Uterus (tissue), 4 donors: ENCODE measurements at places on chromosomes 4 and X. TPM values are rescaled to one million over a fixed set of nuclear protein-coding genes. Genes with fewer than 3 reads are reported as not detected.

DNA sequence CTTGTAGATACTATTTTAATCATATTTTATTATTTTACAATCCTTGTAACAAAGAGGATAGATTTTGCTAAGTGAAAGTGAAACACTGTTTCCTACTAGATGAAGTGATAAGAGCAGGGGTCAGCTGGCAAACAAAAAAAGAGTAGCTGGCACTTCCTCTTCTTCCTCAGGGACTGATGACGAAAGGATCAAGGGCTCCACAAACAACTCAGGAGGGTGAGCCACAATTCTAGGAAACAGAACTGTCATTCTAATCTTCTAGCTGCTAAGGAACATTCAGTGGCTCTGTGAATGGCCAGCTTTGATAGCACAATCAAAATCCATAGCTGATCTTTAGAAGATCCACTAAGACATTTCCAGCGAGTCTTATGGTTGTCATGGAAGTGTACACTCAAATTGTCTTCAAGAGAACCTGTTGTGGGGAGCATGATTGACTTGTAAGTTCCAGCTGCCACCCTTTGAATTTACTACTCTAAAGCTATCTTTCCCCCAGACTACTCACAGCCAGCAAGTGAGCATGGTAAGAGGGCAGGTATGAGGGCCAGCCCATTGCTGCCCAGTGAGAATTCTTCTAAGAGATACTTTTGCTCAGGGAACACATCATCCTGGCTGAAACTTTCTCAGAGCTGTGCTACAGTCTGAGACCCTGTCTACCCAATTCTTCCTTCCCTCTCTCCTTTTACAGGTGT is 275.7 kb upstream of the RASGEF1B start:
- DNase-seq, result no peak

- no peak for DNase-seq
These were observed 267.4 kb downstream of the ANK2 start for GRCh38 chr4:113316879-113317278.

PDS5A gene
- 93.6 TPM for total RNA-seq

DNA sequence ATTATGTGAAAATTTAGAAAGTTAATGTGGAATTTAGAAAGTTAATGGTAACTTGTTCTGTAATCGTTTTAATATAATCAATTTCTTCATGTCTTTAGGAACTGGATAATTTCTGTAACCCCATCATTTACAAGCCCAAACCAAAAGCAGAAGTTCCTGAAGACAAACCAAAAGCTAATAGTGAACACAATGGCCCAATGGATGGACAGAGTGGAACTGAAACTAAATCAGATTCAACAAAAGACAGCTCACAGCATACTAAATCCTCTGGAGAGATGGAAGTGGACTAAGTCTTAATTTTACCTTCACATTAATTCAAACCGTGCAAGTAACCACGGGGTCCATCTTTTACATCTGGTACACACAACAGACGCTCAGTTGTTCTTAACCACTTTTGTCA is 48.1 kb upstream of the PLK4 start:
- no peak for DNase-seq

CXCL8 gene
- not detected for total RNA-seq

- no peak for DNase-seq
These were observed 8.6 kb downstream of the F9 start for GRCh38 chrX:139538907-139539790.

DNA sequence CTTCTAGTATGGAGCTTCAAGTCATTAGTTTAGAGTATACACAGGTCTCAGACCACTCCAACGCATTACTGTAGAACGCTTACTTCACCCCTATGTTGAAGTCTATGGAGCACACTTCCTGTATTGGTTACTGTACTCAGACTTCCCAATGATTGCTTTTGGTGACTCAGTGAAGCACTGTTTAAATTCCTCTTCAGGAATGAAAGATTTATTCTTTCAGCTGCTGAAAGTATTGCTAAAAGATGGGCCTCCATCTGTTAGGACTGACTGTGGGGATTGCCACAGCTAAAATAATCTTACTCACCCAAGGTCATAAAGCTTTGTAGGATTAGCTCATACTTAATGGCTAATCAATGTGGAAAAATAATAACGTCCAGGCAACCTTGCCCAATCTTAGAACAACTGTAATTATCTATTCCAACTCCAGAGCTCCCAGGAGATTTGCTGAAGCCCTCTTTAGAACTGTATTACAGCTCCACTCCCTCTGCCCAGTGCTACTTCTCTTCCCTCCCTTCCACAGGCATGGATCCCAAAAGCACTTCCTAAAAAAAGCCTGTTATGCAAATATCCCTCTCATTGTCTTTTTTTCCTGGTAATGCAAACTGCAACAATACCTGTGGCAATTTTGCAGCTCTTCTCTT is 281.9 kb upstream of the HS3ST1 start:
- no peak for DNase-seq

STS gene
- 6.0 TPM for total RNA-seq

DNA sequence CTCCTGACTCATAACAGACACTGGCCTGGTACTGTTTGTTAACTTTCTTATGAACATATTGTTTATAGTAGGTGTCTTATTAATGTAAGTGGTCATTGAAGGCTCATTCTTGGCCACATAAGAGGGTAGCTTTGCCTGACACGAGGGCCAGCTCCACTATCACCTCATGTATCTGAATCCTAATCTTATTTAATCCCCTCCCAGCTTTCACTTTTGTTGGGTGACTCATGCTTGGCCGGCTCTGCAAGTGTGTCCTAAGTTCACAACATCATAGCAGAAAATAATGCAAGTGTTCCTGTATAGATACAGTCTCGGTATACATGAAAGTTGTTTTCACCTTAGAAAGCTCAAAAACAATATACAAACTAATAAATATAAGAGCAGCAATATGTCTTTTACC is 283.8 kb downstream of the IQCM start:
- DNase-seq, result no peak

DNA sequence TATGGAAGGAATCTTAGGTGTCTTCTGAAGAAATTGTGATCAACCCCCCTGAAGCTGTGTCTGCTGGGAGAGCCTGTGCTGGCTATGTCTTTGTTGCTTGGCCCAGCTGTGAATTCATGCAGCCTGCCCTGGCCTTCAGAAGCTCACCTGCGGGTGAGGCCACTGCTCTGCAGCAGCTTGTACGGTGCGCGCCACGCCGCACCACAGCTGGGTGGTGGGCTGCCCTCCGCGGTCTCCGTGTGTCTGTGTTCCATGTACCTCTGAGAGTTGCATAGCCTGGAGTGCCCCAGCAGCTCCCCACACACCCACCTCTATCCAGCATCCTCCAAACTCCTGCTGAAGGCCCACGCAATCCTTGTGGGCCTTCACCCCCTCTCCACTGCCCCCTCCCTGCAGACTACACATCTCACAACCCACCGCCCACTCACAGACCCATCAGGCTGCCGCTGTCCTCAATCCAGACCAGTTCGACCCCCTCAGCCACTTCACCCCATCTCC is 65.6 kb downstream of the ENPP6 start:
- no peak for DNase-seq

DNA sequence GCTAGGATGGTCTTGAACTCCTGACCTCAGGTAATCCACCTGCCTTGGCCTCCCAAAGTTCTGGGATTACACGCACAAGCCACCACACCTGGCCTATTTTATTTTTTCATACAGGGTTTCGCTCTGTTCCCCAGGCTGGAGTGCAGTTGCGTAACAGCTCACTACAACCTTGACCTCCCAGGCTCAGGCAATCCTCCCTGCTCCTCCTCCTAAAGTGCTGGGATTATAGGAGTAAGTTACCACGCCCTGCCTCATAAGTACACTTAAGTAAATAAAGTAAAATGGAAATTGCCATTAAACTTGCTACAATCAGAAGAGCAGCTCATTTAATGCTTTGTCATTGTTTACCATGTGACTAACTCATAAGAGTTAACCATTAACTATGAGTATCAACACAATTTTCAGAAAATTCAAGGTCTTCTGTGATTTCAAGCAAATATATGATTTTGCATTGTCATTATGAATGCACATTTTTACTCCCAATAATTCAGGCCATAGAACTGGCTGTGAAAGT is 12.3 kb downstream of the UGDH start:
- DNase-seq, result no peak

DNA sequence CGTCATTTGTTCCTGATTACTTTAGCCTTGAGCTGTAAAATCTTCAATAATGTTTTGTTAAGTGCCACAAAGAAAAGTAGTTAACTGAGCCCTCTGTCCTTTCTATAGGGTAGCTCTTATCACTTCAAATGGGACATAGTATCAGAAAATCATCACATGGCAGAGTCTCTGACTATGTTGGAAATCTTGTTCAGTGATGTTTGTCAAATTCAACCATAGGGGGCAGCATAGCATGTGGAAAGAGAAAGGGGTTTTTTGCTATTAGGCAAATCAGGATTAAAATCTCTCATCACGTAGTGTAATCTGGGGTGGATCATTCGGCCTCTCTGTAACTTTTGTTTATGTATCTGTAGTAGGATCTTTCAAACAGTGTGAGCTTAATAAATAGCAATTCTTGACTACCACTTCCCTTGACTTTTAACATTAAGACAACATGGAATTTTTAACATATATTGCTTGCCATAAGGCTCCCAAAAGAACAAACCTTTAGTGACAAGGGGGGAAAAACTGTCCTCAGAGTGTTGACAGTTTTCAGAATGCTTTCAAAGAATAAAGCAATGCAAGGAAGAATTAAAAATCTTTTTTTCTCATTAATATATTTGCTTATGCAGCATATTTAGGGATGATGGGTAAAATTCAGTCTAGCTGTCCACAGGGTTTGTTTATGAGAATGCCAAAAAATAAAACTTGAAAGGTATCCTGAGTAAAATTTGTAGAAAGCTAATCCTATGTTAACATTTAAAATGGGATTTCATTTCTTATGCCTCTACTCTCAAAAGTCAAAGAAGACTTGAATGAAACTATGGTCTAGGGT is 127.2 kb downstream of the FBXW7 start:
- no peak for DNase-seq

SPON2 gene
- total RNA-seq, result 262 TPM

GRCh38 chrX:44871931-44872820 is 812 bp upstream of the KDM6A start:
- no peak for DNase-seq

GRCh38 chr4:98573791-98574190 is 84.6 kb downstream of the TSPAN5 start:
- DNase-seq, result no peak

- peak; percentile 18 for DNase-seq
These were observed 371.4 kb upstream of the FAM241A start for GRCh38 chr4:111773858-111774257.

MTTP gene
- total RNA-seq, result not detected

DNA sequence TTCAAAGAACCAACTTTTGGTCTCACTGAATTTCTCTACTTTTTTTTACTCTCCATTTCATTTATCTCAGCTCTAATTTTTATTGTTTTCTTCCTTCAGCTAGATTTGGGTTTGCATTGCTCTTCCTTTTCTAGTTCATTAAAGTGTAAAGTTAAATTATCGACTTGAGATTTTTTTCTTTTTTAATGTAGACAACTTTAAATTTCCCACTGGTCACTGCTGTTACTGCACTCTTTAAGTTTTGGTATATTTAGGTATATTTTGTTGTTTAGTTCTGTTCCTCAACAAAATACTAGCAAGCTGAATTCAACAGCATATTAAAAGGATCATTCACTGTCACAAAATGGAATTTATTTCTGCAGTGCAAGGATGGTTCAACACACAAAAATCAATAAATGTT is 572.0 kb upstream of the DIAPH2 start:
- DNase-seq, result no peak

KLKB1 gene
- total RNA-seq, result 0.62 TPM

ARHGAP6 gene
- 47.0 TPM for total RNA-seq

DNA sequence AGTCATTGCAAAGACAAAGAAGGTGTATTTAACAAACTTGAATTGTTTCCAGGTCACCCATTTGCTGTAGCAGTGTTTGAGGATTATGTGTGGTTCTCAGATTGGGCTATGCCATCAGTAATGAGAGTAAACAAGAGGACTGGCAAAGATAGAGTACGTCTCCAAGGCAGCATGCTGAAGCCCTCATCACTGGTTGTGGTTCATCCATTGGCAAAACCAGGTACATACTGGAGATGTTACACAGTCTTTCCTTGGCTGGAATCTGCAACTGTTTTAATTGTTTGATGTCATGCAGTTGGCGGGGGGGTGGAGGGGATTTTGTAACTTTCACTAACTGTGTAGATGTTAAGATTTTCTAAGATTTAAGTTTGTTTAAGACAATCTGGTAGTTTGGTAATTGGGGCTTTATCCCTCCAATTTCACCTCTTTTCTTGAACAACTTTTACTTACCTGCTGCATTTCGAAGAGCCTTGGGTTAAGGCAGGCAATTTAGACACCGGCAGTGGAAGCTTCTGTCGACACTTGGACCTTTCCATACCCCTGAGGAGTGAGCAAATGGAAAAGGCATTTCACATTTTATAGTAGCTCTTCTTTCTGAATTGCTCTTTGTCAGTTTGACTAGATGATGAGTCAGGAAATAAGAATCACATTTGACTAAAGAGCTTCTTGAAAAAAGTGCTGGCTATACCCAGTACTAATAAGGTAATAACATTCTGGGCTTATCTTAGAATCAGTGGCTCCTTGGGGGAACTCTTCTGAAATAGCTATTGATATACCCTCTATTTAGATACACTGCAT is 67.4 kb downstream of the EGF start:
- no peak for DNase-seq

GRCh38 chr4:32133141-32133540 is 1413.0 kb downstream of the PCDH7 start:
- DNase-seq, result no peak

GRCh38 chrX:110806145-110806544 is 10.5 kb upstream of the CHRDL1 start:
- DNase-seq, result no peak

TLL1 gene
- total RNA-seq, result 9.7 TPM

DNA sequence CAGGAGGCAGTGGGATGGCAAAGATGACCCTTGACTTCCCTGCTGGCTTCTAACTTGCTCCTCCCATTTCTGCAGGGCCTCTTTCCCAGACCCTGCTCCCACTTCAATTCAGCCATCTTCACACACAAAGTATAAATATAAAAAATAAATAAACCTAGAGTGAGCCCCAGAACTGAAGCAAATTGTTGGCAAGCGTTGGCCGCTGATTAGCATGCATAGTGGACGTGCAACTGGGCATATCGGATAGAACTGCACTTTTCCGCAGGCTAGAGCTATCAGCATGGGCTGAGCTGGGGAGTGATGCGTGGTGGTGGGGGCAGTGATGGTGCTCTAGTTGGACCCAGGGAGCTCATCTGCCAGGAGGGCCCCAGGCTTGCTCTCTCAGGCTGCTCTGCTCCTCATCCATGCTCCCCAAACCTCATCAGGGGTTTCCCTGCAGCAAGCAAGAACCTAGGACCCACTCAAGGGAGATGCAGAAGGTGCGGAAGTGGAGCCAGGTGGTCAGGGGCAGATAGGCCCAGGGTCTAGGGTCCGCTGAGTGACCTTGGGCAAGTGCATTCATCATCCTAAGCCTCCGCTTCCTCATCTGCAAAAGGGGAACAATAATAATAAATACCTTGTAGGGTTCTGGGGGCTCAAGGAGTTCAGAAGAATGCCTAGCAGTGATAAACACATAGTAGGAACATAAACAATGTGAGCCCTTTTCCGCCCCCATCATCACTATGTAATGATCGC is 146.8 kb upstream of the PJA1 start:
- DNase-seq, result no peak
